ENCODE measurements at places on chromosomes 2 and 18.

DNA sequence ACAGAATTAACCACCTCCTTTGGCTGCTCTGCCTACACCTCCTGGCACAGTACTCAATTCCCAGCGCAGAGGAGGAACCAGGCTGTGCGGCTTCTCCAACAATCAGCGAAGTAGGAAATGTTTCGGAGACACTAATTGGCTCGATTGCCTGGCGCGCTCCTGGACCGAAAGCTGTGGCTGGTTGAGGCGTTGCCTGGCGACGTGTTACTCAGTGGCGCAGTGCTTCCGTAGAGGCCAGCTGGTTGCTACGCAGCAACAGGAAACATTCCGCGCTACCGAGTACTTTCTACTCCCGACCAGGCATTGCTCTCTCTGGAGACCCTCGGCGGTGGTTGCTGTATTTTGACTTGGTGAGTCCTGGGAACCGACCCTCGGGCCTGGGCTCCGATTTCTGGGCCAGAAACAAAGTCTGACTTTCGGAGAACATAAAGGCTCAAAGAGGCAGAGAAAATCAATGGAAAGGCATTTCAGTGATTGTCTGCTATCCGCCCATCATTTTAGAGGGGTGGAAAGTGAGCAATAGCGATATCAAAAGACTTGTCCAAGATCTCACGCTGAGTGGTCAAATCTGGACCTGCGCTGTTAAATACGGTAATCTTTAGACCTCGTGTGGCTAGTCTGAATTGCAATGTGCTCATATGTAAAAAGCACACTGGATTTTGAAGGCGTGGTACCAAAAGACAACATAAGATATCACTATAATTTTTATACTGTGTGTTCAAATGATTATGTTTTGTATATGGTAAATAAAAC lies at the start of gene DNAH6:
Gene DNAH6 (plus strand): TSS at position 265 of the 753 bp plus-strand sequence. CDS start 1,329 bp downstream, outside the sequence.
- peak; percentile 93 for DNase-seq

GRCh38 chr2:24708537-24709152 lies 84.5 kb downstream of the PTRHD1 start:
- no peak for DNase-seq

DNA sequence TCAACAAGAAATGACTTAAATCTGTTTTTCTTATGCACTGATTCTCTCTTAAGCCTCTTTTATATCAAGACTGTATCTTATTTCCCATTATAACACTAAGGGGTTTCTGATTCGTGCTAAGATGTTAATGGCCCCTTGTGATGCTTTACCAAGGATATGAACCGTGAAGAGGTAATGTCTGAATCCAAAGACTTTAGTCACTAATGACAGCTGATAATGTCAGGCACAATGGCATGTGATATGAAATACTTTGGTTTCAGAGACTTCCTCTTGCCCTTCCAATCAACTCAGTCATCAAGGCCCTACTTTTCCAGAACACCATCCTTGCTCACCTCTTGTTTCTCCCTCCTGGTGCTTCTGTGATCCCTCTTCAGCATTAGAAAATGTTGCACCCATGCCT lies 262.8 kb downstream of the KCNE4 start:
- no peak for DNase-seq

DNA sequence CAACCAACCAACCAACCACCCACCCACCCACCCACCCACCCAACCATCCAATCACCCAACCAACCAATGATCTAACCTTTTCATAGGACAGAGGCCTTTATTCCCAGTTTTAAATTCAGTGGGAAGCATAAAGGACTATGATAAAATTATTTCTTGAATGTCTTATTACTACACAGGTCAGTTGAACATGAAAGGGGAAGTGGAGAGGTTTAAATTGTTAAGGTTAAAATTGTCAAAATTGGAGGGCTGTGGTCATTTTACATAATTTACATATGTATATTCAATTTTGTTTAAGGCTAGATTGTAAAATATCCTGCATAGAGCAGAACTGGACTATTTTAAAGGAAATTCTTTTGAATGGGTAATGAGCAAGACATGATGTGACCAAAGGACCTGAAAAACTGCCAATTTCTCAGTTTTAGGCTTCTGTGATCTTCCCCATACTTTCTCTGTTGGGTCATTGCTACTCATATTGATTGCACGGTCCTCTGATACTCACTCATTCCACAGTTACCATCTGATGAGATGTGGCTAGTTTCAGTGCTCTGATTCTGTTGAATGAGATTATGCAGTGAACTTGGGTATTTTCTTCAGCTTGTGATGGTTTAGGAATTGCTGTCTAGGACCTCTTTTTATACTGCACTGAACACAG lies 127.4 kb downstream of the PLCL1 start:
- no peak for DNase-seq

GRCh38 chr2:28581312-28581711 lies 85.5 kb downstream of the PLB1 start:
- no peak for DNase-seq

DNA sequence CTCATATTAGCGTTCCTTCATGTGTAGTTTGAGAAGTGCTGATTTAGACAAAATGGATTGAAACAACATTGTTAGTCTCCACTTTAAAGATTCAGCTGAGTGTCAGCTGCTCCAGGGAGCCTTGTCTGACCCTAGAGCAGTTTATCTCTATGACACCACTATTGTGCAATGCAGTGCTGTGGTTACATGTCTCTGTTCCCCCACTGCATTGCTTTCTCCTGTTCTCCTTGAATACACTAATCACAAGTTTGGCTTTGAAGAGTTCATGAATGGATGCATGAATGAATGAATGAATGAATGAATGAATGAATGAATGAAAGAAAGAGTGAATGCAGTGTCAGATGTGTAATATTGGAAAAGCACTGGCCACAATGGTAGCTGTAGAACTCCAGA lies 38.3 kb downstream of the GCG start:
- peak; percentile 58 for DNase-seq

- no peak for DNase-seq
These were observed 2.9 kb upstream of the INHBB start for GRCh38 chr2:120343100-120343432.

GRCh38 chr2:45768208-45768607 lies 116.7 kb downstream of the PRKCE start:
- no peak for DNase-seq

GRCh38 chr2:237227592-237228280 lies 142.0 kb downstream of the COPS8 start:
- no peak for DNase-seq

DNA sequence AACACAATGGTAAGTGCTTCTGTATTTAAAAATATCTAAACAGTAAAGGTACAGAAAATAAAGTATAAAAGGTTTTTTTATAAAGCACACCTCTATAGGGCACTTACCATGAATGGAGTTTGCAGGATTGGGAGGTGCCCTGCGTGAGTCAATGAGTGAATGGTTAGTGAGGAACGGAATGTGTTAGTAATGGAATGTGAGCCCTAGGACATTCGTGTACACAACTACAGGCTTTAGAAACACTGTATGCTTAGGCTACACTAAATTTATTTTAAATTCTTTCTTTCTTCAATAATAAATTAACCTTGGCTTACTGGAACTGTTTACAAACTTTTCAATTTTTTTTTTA lies 337.9 kb upstream of the SLC39A10 start:
- no peak for DNase-seq

DNA sequence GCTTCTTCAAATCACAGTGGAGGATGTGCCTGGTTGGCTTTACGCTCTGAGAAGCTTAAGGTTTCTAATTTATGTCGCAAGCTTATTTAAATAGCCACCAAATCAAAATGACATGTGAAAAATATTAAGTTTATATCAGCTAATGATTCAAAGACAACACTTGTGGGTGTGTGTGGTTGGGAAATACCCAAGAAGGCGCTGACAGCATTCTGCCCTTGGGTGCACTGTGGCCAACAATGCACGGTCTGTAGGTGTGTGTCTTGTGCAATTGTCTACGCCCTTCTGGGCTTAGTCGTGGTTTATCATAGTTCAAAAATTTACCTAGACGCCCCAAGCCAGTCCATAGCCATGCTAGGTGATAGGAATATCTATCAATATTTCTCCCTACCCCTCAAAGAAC lies 60.9 kb downstream of the KCTD1 start:
- DNase-seq, result no peak

DNA sequence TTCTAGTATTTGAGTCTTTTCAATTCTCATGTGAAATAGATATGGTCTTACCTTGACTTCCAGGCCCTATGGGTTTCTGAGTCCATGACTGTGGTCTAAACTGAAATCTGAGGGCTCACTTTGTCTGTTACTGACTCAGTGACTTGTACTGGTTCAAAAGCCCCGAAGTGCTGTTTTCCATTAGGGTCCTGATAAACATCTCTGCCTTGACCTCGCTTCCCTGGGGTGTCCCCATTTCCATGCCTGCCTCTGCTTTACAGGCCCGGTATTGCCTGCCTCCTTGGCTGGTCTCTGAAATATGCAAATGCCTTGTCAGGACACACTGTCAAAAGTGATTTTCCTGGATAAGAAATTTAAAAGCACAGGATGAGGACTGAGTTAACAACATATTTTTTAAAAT lies 538.8 kb downstream of the SOCS6 start:
- DNase-seq, result no peak

DNA sequence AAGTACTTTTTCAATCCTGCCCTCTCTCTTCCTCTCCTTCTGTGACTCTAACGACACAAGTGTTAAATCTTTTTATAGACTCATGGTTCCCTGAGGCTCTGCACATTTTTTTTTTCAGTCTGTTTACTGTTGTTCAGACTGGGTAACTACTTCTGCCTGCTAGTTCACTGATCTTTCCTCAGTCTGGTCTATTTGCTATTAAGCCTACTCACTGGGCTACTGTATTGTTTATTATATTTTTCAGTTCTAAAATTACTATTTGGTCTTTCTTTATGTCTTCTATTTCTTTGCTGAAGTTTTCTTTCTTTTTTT lies 21.3 kb downstream of the PPP3R1 start:
- DNase-seq, result no peak

DNA sequence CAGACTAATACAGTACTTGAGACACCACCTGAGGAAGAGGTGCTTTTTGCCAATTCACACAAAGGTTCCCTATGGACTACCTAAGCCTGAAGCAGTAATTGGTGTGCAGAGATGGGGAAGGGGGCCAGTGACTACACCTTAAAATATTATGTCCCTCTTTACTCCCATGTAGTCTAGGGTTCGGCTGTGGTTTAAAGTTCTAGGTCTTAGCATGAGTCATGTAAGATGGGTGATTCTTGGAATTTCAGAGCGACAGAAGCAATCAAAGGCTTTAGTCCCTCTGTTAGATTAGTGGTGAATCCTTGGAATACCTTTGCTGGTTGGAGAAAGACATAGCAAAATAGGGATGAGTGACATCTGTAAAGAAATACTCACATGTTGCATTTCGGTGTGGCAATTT lies 14.3 kb upstream of the CCDC85A start:
- DNase-seq, result no peak

DNA sequence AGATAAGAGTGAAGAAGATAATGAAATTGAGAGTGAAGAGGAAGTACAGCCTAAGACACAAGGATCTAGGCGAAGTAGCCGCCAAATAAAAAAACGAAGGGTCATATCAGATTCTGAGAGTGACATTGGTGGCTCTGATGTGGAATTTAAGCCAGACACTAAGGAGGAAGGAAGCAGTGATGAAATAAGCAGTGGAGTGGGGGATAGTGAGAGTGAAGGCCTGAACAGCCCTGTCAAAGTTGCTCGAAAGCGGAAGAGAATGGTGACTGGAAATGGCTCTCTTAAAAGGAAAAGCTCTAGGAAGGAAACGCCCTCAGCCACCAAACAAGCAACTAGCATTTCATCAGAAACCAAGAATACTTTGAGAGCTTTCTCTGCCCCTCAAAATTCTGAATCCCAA lies 15.7 kb downstream of the MSH6 start:
- no peak for DNase-seq

DNA sequence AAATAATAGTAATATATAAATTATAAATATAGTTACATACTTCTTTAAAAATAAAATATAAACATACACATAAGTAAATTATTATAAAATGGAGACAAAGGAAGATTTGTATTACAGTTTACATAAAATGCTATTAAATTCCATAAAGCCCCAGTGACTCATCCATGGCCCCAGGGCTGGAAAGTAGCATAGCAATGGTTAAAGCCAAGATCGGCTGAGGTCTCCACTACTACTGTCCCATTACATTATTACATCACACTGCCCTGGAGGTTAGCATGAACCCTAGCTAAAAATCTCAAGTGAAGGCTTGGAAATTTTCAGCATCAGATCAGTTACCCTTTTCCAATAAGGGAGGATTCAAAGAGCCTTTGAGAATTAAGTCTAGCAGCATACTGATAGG lies 936.2 kb downstream of the DSC3 start:
- no peak for DNase-seq

GRCh38 chr2:46723346-46723745 lies 192.3 kb downstream of the MCFD2 start:
- DNase-seq, result no peak

DNA sequence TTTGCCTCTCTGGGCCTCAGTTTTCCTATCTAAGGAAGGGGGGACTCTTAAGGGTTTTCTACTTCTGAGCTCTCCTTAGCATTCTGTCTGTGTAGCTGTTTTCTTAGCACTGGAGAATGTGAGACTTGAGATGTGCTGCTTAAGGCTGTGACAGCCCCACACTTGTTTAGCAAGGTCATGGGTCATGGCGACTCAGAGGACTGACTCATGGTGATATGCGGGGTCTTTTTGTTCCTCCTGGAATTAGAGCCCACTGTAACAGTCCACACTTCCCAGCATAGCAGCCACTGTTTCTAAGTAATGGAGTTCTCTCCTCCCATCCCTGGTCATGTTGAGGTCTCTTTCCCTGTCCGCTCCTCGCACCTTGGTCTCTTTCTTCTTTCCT lies 4.1 kb upstream of the LPIN1 start:
- DNase-seq, result no peak

DNA sequence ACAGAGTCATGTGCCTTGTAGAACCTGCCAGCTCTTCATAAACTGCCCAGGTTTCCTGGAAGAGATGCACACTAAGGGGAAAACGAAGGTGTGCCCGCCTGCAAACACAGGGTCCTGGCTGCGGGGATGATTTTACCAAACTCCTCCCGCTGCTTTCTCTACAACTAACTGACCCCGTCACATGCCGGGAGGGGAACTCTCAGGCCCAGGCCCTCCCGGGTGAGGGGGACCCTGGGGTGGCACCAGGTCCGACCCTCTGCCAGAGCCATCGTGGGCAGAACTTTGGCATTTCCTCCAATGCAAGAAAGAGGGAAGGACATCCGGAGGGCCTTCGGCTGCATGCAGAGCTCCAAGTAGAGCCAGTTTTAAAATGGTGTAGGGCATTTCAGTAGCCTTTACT lies 28.6 kb downstream of the CAPN13 start:
- DNase-seq, result no peak

- no peak for DNase-seq
These were observed 168.2 kb downstream of the ANKRD30B start for GRCh38 chr18:14916181-14916580.

GRCh38 chr2:235399895-235400294 lies 93.9 kb upstream of the AGAP1 start:
- DNase-seq, result no peak

- no peak for DNase-seq
These were observed 74.9 kb downstream of the TDRD15 start for GRCh38 chr2:21198637-21199036.

- no peak for DNase-seq
These were observed 68.5 kb downstream of the MOGAT1 start for GRCh38 chr2:222739939-222740338.

DNA sequence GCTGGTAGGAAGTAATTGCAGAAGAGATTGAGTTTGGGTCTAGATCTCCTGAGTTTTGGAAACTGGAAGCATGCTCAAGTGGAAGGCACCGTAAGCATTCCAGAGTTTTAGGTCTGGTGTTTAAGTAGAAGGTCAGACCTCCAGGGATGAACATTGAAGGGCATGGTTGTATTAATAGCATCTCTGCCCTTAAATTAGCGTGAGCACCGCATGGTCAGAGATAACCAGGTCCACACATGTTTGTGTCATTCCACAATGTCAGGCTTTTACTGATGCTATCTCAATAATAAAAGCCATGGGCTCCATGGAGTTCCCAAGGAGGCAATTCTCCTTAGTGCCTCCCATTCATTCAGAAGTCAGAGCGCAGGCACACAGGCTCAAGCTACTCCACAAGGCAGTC lies 28.3 kb upstream of the ZNF407 start:
- DNase-seq, result no peak

Data from tibial artery (tissue), 4 donors.